Esophagus muscularis mucosa (tissue), 4 donors: ENCODE measurements at places on chromosomes 4 and X. TPM values are rescaled to one million over a fixed set of nuclear protein-coding genes. Genes with fewer than 3 reads are reported as not detected.

SEPTIN11 gene
- 88.1 TPM for total RNA-seq

GC gene
- not detected for total RNA-seq

- H3K4me1 ChIP-seq: peaks cover 48% of the 10 kb centered on the region
- peak overlapping the region; percentile 66 for H3K4me3 ChIP-seq
- peak overlapping the region; percentile 96 for H3K27ac ChIP-seq
- H3K36me3 ChIP-seq: no peaks in the 10 kb centered on the region
Measured at GRCh38 chrX:107673933-107674479, 45.7 kb downstream of the PRPS1 start.

DNA sequence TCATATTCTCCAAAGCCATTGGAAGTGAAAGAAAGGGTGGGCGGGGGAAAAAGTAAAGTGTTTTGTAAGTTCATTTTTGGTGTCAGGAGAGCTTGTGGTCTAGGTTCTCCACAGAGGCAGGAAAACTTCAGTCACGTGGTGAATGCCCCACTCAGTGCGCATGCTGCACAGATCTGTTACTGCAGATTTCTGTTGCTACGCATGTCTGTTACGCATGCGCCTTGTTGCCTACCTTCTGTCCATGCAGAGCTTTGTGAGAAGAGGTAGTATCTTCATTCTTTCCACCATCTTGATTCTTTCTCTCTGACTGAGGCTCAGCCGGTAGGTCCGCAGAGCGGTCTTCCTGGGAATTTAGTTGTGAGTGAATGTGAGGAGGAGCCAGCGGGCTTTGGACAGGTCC, 15.1 kb upstream of the PAGE3 start:
- no peaks in the 10 kb centered on the region for H3K27me3 ChIP-seq
- H3K4me3 ChIP-seq: no peak overlapping the region
- no peaks in the 10 kb centered on the region for H3K4me1 ChIP-seq

DNA sequence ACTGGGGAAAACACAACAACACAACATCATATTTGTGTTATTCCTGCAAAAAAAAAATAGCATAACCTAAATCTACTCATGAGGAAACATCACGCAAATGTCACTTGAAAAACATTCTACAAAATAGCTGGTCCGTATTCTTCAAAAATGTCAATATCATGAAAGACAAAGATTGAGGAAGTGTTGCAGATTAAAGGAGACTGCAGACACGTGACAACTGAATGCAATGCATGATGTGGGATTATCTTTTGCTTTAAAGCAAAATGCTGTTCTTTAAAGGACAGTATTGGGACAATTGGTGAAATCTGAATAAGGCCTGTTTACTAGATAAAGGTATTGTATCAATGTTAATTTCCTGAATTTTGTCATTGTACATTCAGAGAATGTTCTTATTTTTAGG, 157.7 kb downstream of the SMIM20 start:
- H3K27ac ChIP-seq: no peak overlapping the region
- H3K4me3 ChIP-seq: no peak overlapping the region
- peaks cover 2% of the 10 kb centered on the region for H3K27me3 ChIP-seq
- no peaks in the 10 kb centered on the region for H3K36me3 ChIP-seq
- no peaks in the 10 kb centered on the region for H3K4me1 ChIP-seq
- DNase-seq: no peak

GRCh38 chr4:42568610-42569207, 88.2 kb downstream of the ATP8A1 start:
- no peaks in the 10 kb centered on the region for H3K36me3 ChIP-seq
- H3K4me3 ChIP-seq: no peak overlapping the region
- H3K4me1 ChIP-seq: peaks cover 9% of the 10 kb centered on the region
- H3K27me3 ChIP-seq: no peaks in the 10 kb centered on the region
- H3K27ac ChIP-seq: no peak overlapping the region

TMPRSS11E gene
- not detected for total RNA-seq

- H3K27me3 ChIP-seq: no peaks in the 10 kb centered on the region
- no peaks in the 10 kb centered on the region for H3K36me3 ChIP-seq
- no peaks in the 10 kb centered on the region for H3K4me1 ChIP-seq
Measured at GRCh38 chr4:14800977-14801376, 201.3 kb upstream of the CPEB2 start.

DNA sequence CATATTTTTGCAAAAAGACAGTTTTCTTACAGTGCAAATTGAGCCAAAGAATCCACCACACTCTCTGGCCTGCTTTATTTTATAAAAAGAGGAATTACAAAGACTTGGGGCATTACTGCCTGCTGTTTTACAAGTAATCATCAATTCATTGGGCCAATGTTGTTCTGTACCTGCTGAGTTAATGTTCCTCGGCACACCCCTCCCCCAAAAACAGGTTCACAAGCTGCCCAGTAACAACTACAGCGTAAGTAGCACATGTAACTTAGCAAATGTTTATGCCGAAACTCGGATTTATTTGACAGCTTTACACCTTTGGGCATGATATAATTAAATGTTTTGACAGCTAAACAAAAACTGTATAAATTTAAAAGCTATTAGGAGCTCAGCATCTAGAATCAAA, 214.6 kb upstream of the MAB21L2 start:
- no peak for DNase-seq
- no peak overlapping the region for H3K27ac ChIP-seq
- no peaks in the 10 kb centered on the region for H3K36me3 ChIP-seq
- H3K4me3 ChIP-seq: no peak overlapping the region
- no peaks in the 10 kb centered on the region for H3K4me1 ChIP-seq

DNA sequence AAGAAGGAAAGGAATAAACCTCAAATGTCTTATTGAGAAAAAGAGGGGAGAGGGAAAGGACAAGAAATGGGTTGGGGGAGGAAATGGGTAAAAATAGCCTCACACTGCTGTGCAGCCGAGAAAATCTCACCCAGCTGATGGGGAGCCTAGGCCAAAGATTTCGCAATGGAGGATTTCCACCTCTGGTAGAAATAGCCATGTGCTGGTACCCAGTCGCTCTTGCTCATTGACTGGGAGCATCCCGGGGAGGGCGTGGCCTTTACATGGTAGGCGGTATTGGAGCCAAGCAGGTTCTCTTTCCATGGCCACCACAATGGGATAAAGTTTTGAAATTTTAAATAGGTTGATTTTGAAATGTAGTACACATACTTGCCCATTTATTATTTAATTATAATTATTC, 255.1 kb upstream of the LDB2 start:
- no peak overlapping the region for H3K27ac ChIP-seq
- no peaks in the 10 kb centered on the region for H3K4me1 ChIP-seq
- no peak for DNase-seq

- H3K4me3 ChIP-seq: no peak overlapping the region
- H3K4me1 ChIP-seq: no peaks in the 10 kb centered on the region
- H3K36me3 ChIP-seq: no peaks in the 10 kb centered on the region
- no peak overlapping the region for H3K27ac ChIP-seq
Measured at GRCh38 chrX:154313147-154313546, 17.6 kb downstream of the TKTL1 start.

GRCh38 chr4:74433043-74433442, 11.9 kb upstream of the AREG start:
- H3K36me3 ChIP-seq: no peaks in the 10 kb centered on the region
- H3K4me1 ChIP-seq: no peaks in the 10 kb centered on the region
- DNase-seq: no peak
- H3K27me3 ChIP-seq: no peaks in the 10 kb centered on the region

GRCh38 chr4:102826105-102826889, 1.1 kb downstream of the UBE2D3 start:
- H3K4me3 ChIP-seq: peak overlapping the region; percentile 64
- DNase-seq: peak; percentile 92
- peaks cover 49% of the 10 kb centered on the region for H3K4me1 ChIP-seq
- peak overlapping the region; percentile 100 for H3K27ac ChIP-seq
- no peaks in the 10 kb centered on the region for H3K27me3 ChIP-seq
